ENCODE measurements at places on chromosomes 5 and 9.

GRCh38 chr5:175743676-175744210, 85.9 kb downstream of the HRH2 start:
- DNase-seq: no peak
- no peaks in the 10 kb centered on the region for H3K36me3 ChIP-seq
- H3K27me3 ChIP-seq: peaks cover 24% of the 10 kb centered on the region
- H3K4me3 ChIP-seq: no peak overlapping the region
- no peak overlapping the region for H3K27ac ChIP-seq

DNA sequence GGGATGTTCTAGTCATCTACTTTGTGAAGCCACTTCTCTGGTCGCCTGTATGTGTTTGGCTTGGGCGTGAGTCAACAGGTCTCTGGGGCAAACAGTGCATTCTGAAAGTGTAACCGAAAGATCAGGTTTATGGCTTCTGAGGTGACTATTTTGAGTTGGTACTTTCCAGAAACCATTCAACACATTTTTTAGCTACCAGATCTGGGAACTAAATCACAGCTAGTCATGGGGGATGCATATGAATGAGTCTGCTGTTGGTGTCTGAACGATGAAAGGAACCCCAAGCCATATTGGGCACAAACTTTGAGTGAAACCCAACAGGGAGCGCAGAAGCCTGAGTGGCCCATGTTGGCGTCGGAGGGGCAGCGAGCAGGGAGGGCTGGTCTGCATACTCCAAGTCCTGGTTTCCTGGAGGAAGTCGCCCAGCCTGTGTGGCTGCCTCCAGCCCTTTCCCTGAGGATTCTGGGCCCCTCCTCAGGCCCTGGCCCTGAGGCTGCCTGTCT, 35.3 kb downstream of the UBE2QL1 start:
- H3K4me1 ChIP-seq: no peaks in the 10 kb centered on the region
- no peak for DNase-seq

DNA sequence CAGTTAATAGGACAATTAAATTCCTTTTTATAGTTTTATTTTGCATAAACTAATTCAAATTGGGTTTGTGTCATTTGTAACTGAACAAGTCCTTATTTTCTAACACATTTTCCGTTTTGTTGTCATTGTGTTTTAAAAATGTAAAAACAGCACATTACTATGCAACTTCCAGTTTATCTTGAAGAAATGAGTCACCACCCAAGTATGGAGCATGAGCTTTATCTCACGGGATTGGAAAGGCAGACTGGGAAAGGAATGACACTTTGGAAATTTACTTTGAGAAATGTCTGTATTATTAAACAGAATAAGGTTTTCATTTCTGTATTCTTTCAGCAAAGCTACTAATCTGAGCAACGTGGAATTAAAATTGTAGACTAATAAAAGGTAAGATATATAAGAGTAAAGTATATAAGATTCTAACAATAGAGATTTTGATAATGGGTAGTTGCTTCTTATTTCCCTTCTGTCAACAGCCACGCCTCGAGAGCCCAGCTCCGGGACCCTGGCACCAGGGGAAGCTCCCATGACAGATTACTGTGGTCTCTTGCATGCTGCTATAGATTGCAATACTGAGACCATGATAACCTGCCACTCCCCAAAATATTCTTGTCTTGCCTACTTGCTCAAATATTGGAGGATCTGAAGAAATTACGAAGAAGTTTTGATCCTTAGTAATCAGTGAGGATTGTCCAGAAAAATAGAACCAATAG, 433.1 kb downstream of the CHSY3 start:
- no peaks in the 10 kb centered on the region for H3K4me1 ChIP-seq
- no peak for DNase-seq
- no peak overlapping the region for H3K4me3 ChIP-seq
- H3K27ac ChIP-seq: no peak overlapping the region
- no peaks in the 10 kb centered on the region for H3K27me3 ChIP-seq
- no peaks in the 10 kb centered on the region for H3K36me3 ChIP-seq

DNA sequence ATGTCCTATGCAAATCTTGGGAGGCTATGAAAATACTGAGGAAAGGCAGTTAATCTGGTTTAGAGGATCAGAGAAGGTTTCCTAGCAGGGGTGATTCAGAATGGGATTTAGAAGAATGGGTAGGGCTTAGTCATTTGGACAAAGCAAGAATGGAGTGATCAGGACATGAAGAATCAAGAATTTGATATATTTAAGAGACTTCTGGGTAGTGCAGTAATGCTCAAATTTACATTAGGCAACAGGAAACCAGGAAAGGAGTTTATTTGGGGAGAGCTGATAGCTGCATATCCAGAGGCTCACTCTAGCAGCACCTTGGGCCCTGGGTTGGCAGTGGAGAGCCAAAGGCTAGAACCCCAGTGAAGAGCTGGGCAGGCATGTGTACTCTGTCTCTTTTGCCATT, 78.9 kb upstream of the PAPPA start:
- DNase-seq: no peak
- H3K4me3 ChIP-seq: no peak overlapping the region
- no peaks in the 10 kb centered on the region for H3K36me3 ChIP-seq
- no peaks in the 10 kb centered on the region for H3K27me3 ChIP-seq

- H3K36me3 ChIP-seq: no peaks in the 10 kb centered on the region
- H3K4me3 ChIP-seq: peak overlapping the region; percentile 94
- H3K4me1 ChIP-seq: peaks cover 81% of the 10 kb centered on the region
- DNase-seq: peak; percentile 80
- peak overlapping the region; percentile 95 for H3K27ac ChIP-seq
These were observed 3.2 kb downstream of the SH3PXD2B start for GRCh38 chr5:172450861-172451695.

DNA sequence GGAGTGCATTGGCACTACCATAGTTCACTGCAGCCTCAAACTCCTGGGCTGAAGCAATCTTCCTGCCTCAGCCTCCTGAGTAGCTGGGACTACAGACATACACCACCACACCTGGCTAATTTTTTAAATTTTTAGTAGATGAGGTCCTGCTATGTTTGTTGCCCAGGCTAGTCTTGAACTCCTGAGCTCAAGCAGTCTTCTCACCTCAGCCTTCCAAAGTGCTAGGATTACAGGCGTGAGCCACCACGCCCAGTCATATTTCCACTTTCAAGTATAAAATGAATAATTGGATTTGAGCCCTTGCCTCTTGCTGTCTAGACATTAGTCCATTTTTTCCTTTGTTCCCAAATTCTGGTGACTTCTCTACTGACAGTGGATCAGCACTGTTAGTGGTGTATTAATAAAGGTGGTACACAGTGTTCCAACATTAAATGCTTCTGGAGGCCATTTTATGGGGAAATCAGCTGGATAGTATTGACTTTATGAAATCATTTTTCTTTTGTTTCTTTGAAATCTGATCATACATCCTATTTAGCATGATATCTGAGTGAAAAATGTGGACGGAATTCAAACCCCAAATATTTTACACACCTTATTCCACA, 15.9 kb downstream of the ATP6V0E1 start:
- peaks cover 33% of the 10 kb centered on the region for H3K36me3 ChIP-seq
- H3K27ac ChIP-seq: peak overlapping the region; percentile 61
- peaks cover 33% of the 10 kb centered on the region for H3K4me1 ChIP-seq
- H3K27me3 ChIP-seq: no peaks in the 10 kb centered on the region

GRCh38 chr9:5442400-5443011, 4.8 kb upstream of the PLGRKT start:
- H3K27me3 ChIP-seq: no peaks in the 10 kb centered on the region
- no peak for DNase-seq
- no peak overlapping the region for H3K4me3 ChIP-seq
- peaks cover 9% of the 10 kb centered on the region for H3K4me1 ChIP-seq

Data from suprapubic skin (tissue), 4 donors.